ENCODE measurements at places on chromosomes 5 and 9.

DNA sequence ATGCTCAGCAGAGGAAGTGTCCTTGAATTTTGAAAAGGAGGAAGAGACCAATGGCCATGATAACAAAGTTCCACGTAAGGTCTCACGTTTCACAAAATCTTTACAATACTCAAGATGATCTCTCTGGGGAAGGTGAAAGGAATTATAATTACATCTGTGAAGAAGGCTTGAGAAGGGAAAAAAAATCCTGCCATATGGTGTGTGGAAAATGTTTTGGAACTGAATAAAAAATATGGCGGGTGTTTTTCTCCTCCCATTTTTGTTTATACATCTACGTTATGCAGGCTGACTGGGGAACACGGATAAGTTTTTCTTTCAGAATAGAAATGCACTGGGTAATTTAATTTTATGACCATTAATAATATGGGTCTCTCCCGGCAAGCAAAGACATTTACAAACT lies 425.6 kb upstream of the BRINP1 start:
- no peak for DNase-seq

DNA sequence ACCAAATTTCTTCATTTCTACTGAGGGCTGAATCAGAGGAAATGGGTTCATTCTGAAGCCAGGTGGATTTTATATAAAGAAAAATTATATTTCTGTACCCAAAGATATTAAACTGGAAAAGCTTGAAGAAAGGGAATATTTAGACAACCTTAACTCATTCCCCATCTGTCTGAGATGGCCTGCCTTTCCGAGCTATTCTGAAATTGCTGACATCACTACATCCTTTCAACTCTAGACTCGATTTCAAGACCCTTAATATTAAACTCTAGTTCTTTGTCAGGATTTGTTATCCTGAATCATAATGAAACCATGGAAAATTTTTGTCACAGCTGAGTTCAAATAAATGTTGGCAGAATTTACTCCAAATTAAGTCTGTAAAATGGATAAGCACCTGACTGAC lies 818.5 kb upstream of the SEMA6A start:
- no peak for DNase-seq

DNA sequence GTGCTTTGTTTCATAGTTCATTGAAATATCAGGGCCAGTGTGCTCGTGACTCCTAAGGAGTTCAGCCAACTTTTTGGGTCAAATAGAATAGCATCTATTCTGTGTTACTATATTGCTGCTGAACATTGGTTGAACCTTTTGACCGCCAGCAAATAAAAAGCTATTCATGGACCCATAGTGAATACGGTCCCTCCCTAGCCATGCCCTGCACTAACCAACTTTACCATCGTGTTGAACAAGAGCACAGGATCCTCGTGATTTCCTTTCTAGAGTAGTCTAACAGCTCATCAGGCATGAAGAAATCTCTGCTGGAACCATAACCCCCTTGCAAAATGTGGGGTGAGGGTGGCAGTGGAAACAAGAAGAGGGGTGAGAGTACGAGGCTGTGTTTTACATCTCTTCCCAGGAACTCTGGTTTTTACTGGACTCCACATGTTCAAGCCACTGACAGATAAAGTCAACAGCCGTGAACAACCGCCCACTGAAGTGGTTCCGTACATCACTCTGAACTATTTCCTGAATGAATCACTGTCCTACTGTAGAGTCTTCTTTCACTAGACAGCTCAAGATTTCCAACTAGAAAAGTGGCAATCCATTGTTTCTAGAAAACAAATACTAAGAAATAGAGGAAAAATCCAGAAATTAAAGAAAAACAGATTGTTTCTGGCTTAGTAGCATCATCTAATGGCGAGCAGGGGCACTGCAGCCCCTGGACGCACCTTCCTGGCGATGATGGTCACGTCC lies 70.1 kb upstream of the SPATA31E1 start:
- peak; percentile 48 for DNase-seq

DNA sequence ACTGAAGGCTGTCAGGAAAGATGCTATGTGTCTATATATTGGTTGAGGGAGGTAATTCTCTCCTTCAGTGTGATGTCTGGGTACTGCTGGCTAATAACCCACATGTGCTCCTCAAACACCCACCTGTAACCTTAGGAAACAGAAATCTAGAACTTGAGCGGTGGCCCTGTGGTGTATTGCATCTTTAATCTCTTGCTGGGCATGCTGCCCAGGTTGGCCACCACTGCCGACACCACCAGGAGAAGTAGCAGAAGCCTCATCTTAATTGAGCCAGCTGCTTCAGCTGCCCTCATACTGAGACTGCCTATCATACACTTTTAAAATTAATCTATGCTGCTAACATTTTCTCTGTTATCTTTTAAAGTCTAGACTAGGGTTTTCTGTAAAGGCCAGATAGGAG lies 103.5 kb upstream of the C5orf63 start:
- no peak for DNase-seq

DNA sequence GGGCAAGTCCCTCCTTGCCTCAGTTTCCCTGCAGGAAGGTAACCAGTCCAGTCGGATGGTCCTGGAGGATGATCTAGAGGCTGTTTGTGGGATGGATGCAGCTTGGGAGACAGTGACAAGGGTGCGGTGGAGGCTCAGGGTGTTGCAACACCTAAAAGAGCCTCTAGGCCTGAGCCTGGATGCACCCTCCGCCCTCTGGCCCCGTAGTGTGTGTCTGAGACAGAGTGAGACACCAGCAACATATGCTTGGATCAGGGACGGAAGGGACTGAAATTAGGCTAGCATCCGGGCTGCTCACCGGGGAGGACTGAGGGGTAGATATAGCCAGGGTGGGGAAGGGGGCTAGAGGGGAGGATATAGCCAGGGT lies 1.1 kb downstream of the CRAT start:
- DNase-seq = peak; percentile 38

DNA sequence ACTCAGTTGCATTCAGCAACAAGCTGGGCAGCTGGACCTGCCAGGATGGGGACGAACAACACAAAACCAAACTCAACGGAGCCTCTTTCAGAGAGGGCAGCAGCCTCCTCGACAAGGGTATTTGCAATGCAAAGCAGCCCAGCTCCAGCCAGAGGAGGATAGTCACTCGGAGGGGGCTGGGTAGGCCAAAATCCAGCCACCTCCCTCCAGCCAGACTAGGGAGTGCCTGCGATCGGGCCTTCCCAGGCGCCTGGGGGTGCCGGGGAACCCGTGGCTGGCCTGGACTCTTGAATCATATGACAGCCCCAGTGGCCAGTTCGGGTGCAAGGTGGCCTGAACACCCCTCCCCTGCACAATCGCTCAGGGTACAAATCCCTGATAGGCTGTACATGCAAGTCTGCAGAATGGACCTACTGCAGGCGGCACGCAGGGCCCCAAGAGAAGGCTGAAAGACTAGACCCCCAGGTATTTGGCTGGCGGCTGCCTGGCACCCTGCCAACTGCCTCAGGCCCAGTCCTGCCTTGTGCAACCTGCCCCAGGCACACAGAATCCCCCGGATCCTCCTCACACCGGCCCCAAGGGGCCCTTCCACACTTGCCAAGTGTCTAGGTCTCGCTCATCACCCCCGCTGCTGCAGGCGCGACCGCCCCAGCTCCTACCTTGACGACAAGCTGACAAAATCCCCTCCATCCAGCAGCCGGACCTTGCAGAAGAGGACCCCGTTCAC lies 1.3 kb downstream of the EEIG1 start:
- DNase-seq = peak; percentile 72

DNA sequence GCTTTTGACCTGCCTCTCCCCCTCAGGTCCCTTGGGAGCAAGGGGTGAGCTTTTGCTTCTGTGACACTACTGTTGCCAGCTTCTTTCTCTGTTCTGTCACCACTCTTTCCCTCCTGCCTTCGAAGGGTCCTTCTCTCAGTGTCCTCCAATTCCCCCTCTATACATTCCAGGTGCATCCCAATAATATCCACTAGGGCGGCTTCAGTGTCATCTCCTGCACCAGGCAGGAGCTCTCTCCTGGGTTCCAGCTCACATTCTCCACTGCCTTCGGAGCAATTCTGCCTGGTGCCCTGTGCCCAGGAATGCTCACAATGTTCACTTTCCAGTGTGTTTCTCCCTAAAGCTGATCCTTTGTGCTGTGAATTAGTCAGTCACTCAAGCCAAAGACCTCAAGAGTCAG lies 83.9 kb upstream of the CXCL14 start:
- DNase-seq = no peak

GRCh38 chr5:31186672-31187267 lies 6.7 kb upstream of the CDH6 start:
- DNase-seq = peak; percentile 77

- DNase-seq = no peak
Measured at GRCh38 chr5:106418196-106418595, 1252.5 kb downstream of the EFNA5 start.

DNA sequence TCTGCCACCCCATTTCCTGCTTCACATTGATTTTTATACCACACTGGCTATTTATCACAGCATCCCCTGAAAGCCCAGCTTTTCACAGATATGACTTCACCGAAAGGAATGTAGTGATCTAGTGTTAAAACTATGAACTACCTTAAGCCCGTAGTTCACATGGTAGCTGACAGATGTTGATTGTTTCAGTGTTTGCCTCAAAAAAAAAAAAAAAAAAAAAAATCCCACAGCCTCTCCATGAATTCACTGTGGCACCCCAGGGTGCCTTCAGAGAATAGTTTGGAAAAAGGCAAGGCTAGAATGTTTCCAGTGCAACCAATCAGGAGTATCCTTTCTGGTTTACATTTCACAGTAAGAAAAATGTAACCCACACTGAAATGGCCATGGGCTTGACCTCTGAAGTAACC lies 37.1 kb downstream of the GLIS3 start:
- DNase-seq = peak; percentile 56

DNA sequence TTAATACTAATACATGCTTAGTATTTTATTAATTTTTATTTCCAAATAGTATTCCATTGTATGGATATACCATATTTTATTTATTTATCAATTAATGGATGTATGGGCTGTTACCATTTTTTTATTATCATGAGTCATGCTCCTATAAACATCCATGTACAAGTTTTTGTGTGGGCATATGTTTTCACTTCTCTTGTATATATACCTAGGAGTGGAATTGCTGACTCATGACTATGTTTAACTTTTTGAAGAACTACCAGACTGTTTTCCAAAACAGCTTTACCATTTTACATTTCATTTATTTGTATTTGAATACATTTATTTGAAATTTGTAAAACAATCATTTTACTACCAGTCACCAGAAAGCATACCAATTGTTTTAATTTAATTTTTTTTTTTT lies 14.1 kb upstream of the LRRC19 start:
- DNase-seq = no peak

DNA sequence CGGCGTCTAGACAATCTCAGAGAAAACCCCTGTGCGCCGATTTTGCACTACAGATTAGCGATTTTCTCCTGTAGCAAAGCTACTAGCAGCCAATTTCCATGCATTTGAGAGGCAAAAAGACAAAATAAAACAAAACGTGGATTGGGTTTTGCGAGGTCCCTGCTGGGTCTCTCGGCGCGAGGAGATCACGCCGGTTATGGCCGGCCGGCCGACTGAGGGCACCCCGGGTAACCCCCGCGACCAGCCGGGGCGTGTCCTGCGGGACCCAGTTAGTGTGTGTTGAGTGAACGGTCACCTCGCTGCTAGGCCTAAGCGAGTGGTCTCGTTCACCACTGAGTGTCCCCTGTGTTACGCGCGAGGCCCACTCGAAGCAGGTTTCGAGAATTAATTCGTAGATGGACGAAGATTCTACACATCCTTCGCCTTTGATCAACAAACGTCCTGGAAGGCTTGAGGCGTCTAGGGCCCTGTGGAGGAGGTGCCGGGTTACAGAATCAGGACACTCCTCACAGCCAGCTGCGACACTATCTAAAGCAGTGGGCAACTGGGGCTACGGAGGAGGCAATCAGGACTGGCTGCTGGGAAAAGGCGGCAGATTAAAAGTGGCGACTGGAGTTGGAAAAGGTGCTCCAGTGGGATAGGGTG lies 764 bp upstream of the VDAC1 start:
- peak; percentile 69 for DNase-seq

DNA sequence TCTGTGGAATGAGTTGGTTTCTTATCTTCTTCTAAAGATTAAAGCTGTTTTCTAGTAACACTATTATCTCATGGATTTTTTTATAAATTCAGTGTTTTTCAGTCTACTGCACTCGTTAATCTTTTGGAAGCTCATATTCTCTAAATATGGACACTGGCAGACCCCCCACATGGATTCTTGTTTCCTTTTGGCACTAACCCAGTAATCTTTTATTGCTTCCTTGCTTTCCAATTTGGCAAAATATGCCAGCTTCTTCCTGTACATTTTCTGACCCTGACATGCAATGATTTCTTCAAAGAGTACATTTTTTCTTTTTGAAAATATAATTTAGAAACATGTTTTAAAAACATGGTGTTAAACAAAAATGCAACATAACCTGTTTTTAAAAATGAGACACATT lies 474.2 kb upstream of the FTMT start:
- DNase-seq = no peak

GRCh38 chr9:116952436-116952810 lies 265.3 kb downstream of the TRIM32 start:
- no peak for DNase-seq

GRCh38 chr5:143614831-143615230 lies 197.1 kb upstream of the HMHB1 start:
- no peak for DNase-seq

- no peak for DNase-seq
Measured at GRCh38 chr9:100724886-100725285, 147.0 kb downstream of the CAVIN4 start.

GRCh38 chr5:108925073-108925472 lies 177.4 kb downstream of the FER start:
- DNase-seq = no peak

- DNase-seq = peak; percentile 77
Measured at GRCh38 chr9:87497604-87498045, at the start of gene DAPK1. TSS of gene DAPK1 (plus strand) at chr9:87497867. CDS start at chr9:87499078, 1,211 bp downstream.

GRCh38 chr9:93955111-93955980 lies at the start of gene BARX1:
TSS of gene BARX1 (minus strand) at chr9:93955355. CDS start at chr9:93955146, 209 bp downstream.
- no peak for DNase-seq

DNA sequence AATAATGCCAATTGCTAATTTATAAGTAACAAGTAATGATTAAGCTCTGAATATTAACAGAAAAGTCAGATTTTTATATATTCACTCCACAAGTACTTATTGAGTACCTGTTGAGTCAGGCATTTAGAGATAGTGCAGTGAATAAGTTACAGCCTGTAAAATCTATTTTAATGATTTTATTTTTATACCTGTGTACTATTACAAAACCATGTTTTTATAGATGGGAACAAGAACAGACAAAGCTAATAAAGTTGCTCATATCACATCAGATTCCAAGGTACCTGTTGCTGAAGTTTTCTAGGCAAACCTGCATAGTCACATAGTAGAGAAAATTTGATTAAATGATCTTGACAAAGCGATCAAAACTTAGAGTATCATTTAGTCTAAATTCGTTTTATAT lies 623.7 kb downstream of the EFNA5 start:
- no peak for DNase-seq

DNA sequence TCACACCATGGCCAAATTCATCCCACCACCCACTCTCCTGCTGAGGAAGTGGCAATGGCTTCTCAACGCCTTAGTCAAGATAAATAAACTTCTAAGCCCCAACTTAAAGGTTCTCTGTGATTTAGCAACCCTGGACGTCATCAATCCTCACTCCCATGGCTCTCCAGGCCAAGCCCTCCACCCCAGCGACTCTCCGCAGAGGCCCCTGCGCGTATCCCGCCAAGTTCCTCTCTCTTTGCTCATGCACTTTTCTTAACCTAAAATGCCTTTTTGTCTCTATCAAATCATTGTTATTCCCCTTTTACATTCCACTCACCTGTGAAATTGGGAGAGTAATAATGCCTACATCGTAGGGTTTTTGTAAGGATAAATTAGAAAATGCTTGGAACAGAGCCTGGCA lies 88.6 kb downstream of the NRG2 start:
- DNase-seq = no peak
